ENCODE measurements at places on chromosomes 12 and 14.
A peak's percentile ranks its signal among the peaks of the same experiment; 100 is the strongest.

- no peak for DNase-seq
These were observed 102.7 kb downstream of the LRRIQ1 start for GRCh38 chr12:85138833-85139232.

GRCh38 chr14:50061664-50062437, 54.5 kb downstream of the VCPKMT start:
- DNase-seq, result peak; percentile 59

GRCh38 chr12:33290703-33291102, 148.9 kb downstream of the SYT10 start:
- DNase-seq, result no peak

- no peak for DNase-seq
These were observed 65.8 kb downstream of the NUMB start for GRCh38 chr14:73392329-73393257.

GRCh38 chr14:68814539-68815297, 21.9 kb upstream of the ZFP36L1 start:
- DNase-seq, result peak; percentile 79

DNA sequence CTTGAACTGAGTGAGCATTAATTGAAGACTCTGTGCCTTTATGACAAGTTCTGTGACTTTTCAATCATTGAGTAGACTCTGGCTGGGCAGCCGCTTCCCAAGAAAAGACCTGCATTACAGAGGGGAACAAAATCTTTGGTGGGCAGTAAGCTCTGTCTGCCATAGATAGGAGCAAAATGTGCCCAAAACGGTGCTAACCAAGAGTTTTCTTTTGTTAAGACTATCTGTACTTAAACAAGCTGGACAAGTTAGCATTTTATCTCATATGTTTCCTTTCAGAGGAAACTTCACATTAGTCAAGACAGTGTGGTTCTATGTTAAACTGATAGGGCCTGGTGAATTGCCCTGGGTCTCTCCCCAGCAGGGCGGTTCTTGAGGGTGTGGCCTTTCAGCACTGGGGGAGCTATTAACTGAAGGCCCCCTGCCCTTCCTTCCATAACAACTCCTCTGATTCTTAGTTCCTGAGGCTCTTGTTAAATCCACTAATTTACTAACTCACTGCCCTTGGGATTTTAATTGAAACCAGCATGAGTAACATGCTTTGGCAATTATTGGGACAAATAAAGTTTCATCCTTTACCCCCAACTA, 219.6 kb downstream of the KTN1 start:
- DNase-seq, result no peak

DNA sequence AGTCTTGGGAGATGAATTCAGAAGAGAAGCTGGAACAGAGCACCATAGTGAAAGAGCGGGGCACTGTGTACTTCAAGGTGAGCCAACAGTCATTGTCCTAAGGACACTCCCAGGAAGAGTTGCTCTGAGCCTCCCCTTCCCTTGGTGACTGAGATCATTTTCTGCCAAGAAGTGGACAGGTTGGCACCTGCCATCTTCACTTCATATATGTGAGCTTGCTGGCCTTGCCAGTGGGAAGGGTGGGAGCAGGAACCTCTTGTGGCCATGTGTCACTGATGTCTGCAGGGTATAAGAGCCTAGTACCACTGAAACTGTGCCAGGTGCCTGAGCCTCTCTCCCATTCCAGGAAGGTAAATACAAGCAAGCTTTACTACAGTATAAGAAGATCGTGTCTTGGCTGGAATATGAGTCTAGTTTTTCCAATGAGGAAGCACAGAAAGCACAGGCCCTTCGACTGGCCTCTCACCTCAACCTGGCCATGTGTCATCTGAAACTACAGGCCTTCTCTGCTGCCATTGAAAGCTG, 5.3 kb downstream of the FKBP4 start:
- DNase-seq, result no peak

GRCh38 chr12:4734625-4735340, 14.6 kb downstream of the GALNT8 start:
- no peak for DNase-seq

- DNase-seq, result no peak
These were observed 2.4 kb upstream of the SERPINA4 start for GRCh38 chr14:94558842-94559241.

DNA sequence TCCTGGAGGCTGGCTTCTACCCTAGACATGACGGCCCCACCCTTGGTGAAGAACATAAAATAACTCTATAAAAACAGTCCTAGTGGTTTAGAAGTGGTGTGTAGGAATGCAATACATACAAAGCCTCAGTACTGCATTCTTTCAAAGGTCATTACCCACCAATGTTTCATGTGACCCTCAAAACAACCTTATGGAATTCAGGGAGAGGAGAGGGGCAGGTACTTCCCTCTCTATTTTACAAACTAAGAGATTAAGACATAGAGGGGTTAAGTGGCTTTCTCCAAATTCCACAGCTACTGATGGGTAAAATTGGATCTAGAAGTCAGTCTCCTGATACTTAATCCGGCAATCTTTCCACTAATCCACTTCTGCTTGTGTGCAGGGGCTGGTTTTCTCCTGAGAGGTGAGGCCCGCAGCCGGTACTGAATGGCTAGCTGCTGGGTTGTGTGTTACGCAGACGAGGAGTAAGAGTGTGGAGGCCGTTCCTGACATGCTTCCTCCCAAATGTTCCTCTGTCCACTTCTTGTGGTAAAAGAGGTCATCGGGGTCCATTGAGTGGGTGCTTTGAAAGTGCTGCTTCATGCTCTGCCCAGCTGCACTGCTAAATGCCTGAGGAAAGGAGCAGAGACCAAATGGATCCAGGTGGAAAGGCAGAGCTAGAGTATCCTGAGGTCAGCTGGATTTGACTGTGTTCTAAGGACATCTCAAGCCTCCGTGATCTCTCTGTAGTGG, 16.2 kb downstream of the SLC7A8 start:
- no peak for DNase-seq

DNA sequence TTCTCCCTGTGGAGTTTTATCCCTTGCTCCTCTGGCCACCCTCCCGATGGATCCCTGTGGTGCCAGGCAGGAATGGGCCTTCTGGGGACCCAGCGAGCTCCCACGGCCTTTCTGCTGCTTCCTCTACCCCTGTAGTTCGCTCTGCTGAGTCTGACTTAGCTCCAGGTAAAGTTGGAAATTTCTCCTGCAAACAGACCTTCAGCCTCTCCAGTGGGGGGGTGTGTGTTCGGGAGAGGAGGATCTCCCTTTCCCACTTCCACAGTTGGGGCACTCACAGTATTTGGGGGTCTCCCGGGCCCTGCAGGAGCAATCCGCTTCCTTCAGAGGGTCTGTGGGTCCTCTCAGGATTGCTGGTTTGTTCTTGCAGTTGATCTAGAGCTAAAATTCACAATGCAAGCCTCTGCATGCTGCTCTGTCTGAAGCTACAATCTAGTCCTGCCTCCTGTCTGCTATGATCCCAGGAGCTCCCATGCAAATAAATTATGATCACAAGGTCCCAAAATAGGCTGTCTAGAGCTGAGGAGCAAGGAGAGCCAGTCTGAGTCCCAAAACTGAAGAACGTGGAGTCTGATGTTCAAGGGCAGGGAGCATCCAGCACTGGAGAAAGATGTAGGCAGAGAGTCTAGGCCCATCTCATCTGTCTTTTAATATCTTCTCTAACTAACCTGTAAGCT, 18.3 kb downstream of the MTRFR start:
- DNase-seq, result no peak

DNA sequence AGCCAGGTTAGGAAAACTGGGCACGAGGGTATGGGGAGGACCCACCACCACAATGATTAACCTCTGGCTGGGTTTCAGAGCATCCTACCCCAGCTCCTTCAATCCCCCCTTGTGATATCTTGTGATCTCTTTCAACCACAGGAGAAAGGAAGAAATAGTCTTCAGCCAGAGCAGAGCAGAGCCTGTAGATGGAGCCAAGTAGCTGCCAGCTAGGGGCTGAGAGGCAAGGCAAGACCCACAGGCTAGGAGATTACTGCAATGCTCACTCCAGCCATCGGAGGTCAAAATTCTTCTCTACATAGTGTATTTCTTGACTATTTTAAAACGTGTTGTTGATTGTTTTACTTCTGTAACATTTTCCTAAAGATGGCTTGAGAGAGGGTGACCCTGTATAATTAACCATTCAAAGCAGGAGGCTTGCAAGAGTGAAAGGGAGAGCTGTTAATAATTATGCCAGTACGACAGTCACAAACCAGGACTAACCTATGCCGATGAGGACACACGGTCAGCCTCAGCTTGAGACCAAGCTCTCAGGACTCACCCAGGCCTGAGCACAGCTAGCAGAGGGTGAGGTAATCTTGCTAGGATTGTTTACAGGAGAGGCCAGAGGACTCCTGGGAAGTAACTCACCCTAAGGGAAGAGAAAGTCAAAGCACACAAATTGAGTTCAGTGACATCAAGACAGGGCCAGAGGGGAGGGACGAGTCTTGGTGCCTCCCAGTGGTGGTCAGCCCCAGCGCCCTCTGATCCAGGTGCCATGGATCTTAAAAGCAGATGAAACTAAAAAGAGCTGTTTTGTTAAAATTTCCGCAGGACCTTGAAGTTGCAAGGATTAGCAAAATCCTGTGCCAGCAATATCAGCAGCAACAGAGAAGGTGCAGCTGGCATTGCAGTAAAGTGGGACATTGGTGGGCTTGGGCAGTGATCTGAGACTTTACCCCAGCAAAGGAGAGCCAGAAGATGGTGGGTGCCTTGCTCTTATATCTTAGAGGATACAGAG, 29.8 kb upstream of the CDKN3 start:
- DNase-seq, result no peak

DNA sequence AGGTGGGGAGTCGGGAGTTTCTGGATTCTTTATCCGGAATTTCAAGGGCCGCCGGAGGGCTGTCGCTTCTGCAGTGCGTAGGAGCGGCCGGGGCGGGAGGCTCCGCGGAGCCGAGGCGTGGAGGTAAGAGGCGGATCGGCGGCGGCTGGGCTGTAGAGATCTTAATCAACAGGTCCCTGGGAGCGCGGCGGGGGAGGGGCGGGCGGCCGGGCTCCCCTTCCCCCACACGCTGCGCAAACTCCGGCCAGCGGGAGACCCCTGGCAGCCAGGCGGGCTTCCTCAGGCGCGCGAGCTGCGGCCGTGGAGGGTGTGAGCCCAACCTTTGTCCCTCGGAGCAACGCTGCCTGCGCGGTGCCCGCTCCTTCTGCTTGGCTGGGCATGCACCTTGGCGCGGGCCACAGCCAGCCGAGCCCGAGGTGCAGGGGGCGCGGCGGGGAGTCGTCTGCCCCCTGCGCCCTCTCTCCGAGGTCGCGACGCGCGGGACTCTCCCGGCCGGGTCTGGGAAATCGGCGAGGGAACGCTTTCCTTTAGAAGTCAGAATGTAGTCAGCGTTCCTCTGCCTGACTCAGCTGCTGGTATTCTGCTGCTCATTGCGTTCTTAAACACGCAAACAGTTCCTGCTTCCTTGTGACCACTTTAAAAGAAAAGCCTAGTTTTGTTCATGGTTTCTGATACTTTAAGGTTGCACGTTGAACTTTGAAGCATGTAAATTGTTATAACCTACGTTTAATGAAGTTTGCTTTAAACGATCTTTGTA, at the start of gene PALS1:
Gene PALS1 (plus strand): TSS at position 25 of the 757 bp plus-strand sequence. CDS start 37,736 bp downstream, outside the sequence.
- peak; percentile 95 for DNase-seq

GRCh38 chr12:43758247-43758727, 303 bp downstream of the PUS7L start:
- no peak for DNase-seq
